ENCODE measurements at places on chromosomes 3 and 15. TPM values are rescaled to one million over a fixed set of nuclear protein-coding genes. Genes with fewer than 3 reads are reported as not detected.

- DNase-seq: peak; percentile 28
Measured at GRCh38 chr15:58724466-58724865, 25.0 kb downstream of the ADAM10 start.

DNA sequence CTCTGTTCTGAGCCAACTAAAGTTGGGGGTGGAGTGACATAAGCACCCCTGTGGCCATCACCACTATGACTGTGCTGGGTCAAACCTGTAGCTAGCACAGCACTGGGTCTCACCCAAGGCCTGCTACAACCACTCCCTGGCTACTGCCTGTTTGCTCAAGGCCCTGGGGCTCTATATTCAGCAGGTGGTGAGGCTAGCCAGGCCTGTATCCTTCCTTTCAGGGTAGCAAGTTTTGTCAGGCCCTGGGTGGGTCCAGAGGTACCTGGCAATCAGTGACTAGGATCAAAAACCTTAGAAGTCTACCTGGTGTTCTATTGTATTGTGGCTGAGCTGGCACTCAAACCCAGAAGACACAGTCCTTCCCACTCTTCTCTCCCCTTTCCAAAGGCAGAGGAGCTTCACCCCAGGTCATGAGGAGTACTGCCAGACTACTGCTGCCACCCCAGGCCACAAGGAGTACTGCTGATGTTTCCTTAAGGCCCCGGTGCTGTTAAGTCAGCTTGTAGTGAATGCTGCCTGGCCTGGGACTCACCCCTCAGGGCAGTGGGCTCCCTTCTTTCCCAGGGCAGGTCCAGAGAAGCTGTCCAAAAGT is 170.8 kb downstream of the IGSF11 start:
- peak; percentile 16 for DNase-seq

- DNase-seq: peak; percentile 92
Measured at GRCh38 chr15:40047415-40048210, 8.6 kb upstream of the SRP14 start.

GRCh38 chr15:27989838-27990237 is 109.3 kb downstream of the OCA2 start:
- DNase-seq: no peak

GRCh38 chr3:16704941-16705340 is 99.7 kb upstream of the DAZL start:
- DNase-seq: no peak

- no peak for DNase-seq
Measured at GRCh38 chr15:61746589-61746988, 313.7 kb downstream of the VPS13C start.

- DNase-seq: no peak
Measured at GRCh38 chr15:40412095-40412759, 6.6 kb downstream of the IVD start.

GRCh38 chr3:31509147-31509728 is 23.5 kb upstream of the STT3B start:
- no peak for DNase-seq

The GATM gene
- 0.91 TPM for total RNA-seq

The TMEM42 gene
- total RNA-seq: 13.9 TPM

The RYR3 gene
- not detected for total RNA-seq

The OR5K2 gene
- not detected for total RNA-seq

The AGBL1 gene
- not detected for total RNA-seq

The CHRNB4 gene
- total RNA-seq: not detected

The ECE2 gene
- not detected for total RNA-seq
